ENCODE measurements at places on chromosomes 5 and 9.

GRCh38 chr9:137041124-137041523 lies 4.9 kb downstream of the NPDC1 start:
- DNase-seq, result no peak

GRCh38 chr5:73121119-73121463 lies 716 bp downstream of the TMEM171 start:
- no peak for DNase-seq

DNA sequence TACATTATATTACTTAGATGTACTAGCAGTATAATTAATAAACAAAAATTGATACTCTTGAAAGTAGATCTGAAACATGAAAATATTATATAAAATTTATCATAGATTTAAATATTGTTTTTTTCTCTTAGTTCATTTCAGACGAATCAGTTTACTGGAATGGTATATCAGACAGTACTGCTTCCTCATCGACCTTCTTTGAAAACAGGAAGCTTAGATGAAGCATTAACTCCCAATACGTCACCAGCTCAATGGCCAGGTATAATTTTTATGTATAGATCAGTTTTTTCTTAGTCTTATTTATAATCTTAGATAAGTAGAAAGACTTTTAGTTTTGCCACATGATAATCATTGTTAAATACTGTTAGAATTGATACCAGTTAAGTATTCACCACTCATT lies 106.3 kb downstream of the DMXL1 start:
- DNase-seq, result no peak

GRCh38 chr9:10235376-10235775 lies 377.4 kb downstream of the PTPRD start:
- no peak for DNase-seq

GRCh38 chr9:69809304-69809863 lies 11.2 kb upstream of the CFAP95 start:
- DNase-seq, result no peak

Measured in GM18507 (cell line).